LHCN-M2 (cell line): ENCODE measurements at places on chromosomes 7 and 10. TPM values are rescaled to one million over a fixed set of nuclear protein-coding genes. Genes with fewer than 3 reads are reported as not detected.

Gene SCART1
- total RNA-seq: 0.57 and 1.0 TPM in 2 replicates

Gene ZNF12
- 17.4 and 19.6 TPM in 2 replicates for total RNA-seq

- peak; percentile 19 for DNase-seq
These were observed 88.2 kb downstream of the ELFN1 start for GRCh38 chr7:1758028-1758858.

DNA sequence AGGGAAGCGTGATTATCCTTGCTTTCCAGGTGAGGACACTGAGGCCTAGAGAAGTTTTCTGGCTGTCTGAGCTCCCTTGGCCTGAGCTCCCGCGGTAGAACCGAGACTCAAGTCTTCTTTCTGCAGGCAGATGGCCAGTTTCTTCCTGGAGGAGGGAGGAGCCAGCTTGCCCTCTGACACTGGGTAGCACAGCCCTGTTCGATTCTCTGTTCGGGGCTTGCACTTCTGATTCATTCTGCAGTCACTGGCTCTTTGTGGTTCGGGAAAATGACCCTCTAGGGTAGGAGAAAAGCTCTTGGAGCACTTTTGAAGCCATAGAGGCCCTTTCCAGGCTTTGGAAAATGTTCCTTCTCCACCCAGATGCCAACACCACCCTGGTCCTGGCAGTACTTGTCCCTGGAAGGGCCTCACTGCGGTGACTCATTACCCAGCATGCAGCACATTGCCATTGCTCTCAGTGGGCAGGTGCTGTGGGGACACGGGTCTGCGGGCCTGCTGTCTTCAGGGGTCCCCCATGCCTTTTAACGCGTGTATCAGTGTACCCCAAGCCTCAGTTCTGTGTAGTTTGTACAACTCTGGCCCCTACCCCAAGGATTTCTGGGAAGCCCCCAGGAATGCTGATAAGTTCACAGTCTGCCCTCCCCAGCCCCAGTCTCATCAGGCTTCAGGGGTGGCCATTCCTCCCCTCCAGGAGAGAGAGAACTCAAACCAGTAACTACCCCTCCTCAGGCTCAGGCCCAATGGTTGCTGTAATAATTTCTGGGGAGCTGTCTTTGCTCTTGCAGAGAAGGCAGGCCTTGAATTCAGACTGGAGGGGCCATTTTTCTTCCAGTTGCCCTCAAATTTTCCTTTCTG, 11.9 kb downstream of the CHST3 start:
- DNase-seq: peak; percentile 97

GRCh38 chr10:132148261-132149251, 38.2 kb upstream of the DPYSL4 start:
- DNase-seq: no peak

DNA sequence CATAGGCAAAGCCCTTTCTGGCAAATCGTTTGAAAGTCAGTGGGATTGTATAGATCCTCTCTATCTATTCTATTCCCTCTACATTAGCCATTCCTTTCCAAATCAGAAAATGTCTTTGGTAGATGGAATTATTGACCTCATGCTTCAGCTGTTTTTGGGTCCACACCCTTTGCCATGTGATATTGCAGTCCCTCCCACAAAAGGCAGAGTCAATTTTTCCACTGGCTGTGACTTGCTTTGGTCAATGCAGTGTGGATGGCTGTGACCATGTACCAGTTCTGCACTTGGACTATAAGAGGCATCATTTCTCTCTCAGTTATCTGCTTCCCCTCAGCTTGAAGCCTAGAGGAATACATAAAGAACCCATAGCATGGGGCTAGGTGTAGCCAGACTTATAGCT, 332.9 kb downstream of the PTEN start:
- peak; percentile 9 for DNase-seq

GRCh38 chr7:81068-81925, 111.1 kb upstream of the FAM20C start:
- no peak for DNase-seq

DNA sequence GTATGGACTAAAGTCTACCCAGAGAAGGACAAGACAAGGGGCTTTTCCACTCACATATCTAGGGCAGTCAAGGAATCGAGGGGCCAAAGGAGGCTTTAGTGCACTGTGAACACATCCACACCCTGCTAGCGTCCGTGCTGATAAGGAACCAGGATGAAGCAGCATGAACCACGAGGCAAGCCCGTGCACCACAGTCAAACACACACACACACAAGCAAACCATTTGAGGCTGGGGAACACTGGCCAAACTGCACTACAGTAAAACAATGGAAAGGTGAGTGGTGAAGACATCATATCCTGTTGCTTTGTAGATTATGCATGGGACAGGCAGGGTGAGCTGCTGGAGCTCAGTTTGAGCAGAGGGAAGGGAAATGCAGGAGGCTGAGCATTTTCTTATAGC, 177.4 kb upstream of the CDCA7L start:
- no peak for DNase-seq

DNA sequence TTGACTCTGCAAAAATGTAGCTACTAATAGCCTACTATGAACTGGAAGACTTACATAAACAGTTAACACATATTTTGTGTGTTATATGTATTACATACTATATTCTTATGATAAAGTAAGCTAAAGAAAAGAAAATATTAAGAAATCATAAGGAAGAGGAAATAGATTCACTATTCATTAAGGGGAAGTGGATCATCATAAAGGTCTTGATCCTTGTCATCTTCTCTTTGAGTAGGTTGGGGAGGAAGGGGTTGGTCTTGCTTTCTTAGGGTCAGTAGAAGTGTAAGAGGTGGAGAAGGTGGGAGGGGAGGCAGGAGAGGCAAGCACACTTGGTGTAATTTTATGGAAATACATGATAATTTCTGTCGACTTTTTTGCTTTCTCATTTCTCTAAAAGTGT, 81.3 kb downstream of the NAMPT start:
- no peak for DNase-seq

GRCh38 chr10:88617772-88618300, 31.3 kb downstream of the LIPJ start:
- DNase-seq: no peak

DNA sequence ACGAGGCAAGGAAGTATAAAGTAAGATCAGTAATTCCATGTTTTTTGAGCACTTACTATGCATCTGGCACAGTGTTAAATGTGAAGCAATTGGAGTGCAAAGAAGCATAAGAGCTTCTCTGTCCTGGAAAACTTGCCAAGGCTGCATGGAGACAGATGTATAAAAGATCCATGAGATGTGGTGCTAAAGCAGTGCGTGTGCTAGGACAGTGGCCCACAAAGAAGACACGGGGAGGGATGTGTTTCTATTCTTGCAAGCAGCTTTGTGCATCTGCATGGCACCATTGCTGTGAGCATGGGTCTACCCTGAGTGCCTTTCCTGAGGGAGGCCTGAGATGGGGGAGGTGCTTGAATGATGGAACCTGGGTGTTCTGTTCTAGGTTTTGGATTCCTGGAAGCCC, 5.1 kb upstream of the CDHR3 start:
- no peak for DNase-seq

- no peak for DNase-seq
These were observed 123.8 kb upstream of the CACNA2D1 start for GRCh38 chr7:82567356-82567755.

DNA sequence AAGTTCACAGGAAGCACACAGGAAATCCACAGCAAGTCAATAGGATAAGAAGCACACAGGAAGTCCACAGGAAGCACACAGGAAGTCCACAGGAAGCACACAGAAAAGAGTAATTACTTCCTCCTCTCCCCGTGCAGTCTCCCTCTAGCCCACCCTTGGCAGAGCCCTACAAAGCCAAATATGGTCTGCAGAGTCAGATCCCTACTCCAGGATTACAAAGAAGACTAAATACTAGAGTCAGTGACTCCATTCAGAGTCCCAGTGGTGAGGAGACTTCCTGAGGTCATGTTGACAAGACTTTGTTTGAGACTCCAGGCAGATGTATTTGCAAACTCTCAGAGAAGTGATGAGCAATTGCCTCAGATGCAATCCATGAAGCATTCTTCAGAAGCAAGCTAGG, 398.6 kb upstream of the AUTS2 start:
- no peak for DNase-seq
